Spleen (tissue), 13 donors: ENCODE measurements at places on chromosomes 11 and 22. TPM values are rescaled to one million over a fixed set of nuclear protein-coding genes. Genes with fewer than 3 reads are reported as not detected.

DNA sequence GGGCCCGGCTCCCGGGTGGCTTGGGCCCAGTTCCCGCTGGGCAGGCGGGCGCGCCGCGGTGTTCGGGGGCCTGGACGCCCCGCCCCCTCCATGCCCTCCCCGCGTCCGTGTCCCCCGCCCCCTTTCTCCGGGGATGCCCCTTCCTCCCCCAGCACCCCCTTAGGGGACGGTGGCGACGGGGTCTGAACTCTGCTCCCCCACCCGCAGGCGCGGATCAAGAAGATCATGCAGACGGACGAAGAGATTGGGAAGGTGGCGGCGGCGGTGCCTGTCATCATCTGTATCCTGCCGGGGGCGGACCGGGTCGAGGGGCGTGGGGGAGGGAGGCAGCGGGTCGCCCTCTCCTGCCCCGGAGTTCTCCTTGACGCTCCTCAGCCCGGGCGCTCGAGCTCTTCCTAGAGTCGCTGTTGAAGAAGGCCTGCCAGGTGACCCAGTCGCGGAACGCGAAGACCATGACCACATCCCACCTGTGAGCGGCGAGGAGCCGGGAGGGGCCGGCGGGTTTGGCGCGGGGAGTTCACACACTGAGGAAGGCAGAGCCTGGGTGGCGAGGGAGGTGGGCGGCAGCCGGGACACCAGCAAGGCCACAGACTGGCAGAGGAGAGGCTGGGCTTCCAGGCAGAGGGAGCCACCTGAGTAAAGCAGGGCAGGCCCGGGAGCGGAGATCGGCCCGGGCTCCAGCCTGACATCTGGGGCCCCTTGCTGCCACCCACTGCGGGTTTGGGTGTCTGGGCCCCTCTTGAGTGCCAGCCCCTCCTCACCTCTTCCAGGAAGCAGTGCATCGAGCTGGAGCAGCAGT is 546 bp downstream of the DRAP1 start:
- H3K36me3 ChIP-seq: peaks cover 10% of the 10 kb centered on the region
- H3K27me3 ChIP-seq: no peaks in the 10 kb centered on the region
- peaks cover 54% of the 10 kb centered on the region for H3K4me1 ChIP-seq
- DNase-seq: peak; percentile 94
- H3K27ac ChIP-seq: peak overlapping the region; percentile 98
- peak overlapping the region; percentile 83 for H3K4me3 ChIP-seq

- H3K27me3 ChIP-seq: no peaks in the 10 kb centered on the region
- DNase-seq: no peak
- no peak overlapping the region for H3K4me3 ChIP-seq
- peaks cover 95% of the 10 kb centered on the region for H3K36me3 ChIP-seq
Measured at GRCh38 chr22:29816539-29816938, 21.5 kb downstream of the ASCC2 start.

Gene RASGRP2
- polyA plus RNA-seq: 252 TPM

- DNase-seq: no peak
- H3K27me3 ChIP-seq: no peaks in the 10 kb centered on the region
- no peak overlapping the region for H3K4me3 ChIP-seq
- no peak overlapping the region for H3K27ac ChIP-seq
- no peaks in the 10 kb centered on the region for H3K36me3 ChIP-seq
- no peaks in the 10 kb centered on the region for H3K4me1 ChIP-seq
Measured at GRCh38 chr11:113926273-113927197, 21.9 kb downstream of the HTR3B start.
